AG04450 (cell line): ENCODE measurements at places on chromosomes 6 and 20.

- DNase-seq = no peak
Observed at GRCh38 chr6:2230659-2231277, 14.6 kb downstream of the GMDS start.

GRCh38 chr20:50663095-50663821 lies 28.1 kb downstream of the RIPOR3 start:
- DNase-seq = no peak

- no peak for DNase-seq
Observed at GRCh38 chr6:36244641-36245280, 25.1 kb upstream of the PNPLA1 start.

- DNase-seq = no peak
Observed at GRCh38 chr20:48995589-48995988, 50.5 kb upstream of the CSE1L start.

DNA sequence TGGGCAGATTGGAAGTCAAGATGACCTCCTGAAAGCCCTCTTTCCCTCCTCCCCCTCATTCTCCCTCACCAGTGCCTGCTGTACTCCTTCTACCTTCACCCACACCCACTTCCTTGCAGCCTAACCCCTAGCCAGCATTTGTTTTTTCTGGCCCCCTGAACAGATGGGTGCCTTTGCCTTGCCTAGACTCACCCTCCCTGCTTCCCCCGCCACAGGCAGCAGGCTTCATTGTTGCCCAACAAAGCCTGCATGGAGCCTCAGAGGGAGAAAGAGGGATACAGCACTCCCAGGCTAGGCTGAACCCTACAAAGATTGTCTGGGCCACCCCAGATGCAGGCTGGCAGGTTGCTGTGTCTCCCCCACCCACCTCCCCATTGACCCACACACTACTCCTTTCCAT lies 2.7 kb downstream of the MOCS1 start:
- no peak for DNase-seq

GRCh38 chr20:19269737-19270340 lies 57.4 kb downstream of the SLC24A3 start:
- no peak for DNase-seq

- DNase-seq = no peak
Observed at GRCh38 chr20:1657556-1658334, at the start of gene SIRPG. TSS of gene SIRPG (minus strand) at chr20:1657779. CDS start at chr20:1657714, 65 bp downstream.

- no peak for DNase-seq
Observed at GRCh38 chr6:14880052-14880451, 365.8 kb upstream of the JARID2 start.

DNA sequence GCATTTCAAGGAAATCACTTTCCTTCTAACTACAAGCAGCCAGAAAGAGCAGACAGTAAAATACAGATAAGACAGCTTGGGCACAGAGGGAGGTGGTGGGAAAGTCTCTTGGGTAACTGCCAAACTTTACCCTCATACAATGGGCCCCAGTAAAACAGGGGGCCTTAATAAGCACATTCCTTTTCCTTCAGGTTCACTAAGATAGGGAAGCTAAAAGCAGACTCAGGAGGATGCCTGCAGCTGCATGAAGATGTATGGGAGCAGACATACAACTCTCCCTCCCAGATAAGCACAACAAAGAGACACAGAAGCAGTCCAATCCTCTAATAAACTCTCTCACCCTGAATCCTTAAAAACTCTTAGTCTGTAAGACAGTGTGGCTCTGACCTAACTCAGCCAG lies 49.0 kb downstream of the SIM1 start:
- DNase-seq = no peak

DNA sequence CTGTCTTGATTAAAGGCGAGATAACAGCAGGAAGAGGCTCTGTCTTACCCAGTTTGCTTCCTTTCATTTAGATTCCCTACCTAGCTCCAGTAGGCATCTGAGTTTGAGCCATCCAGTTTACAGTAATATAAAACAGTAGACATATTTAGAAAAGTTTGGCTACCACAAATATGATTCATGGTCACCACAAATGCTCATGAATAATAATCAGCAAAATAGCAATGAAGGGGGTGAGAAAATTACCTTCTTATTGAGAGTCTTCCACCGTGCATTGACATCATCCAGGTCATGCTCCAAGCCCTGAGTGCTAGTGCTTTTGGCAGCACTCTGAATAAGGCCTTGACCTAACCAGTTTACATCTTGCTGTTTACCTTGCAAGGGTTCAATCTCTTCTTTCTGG lies 106.2 kb downstream of the DST start:
- DNase-seq = no peak

- peak; percentile 65 for DNase-seq
Observed at GRCh38 chr6:4320860-4321259, 185.5 kb upstream of the ECI2 start.

GRCh38 chr6:128303870-128304269 lies 216.5 kb downstream of the PTPRK start:
- DNase-seq = no peak

- DNase-seq = no peak
Observed at GRCh38 chr6:99606656-99607415, at the start of gene PRDM13. TSS of gene PRDM13 (plus strand) at chr6:99606833. CDS start at chr6:99607035, 202 bp downstream.

DNA sequence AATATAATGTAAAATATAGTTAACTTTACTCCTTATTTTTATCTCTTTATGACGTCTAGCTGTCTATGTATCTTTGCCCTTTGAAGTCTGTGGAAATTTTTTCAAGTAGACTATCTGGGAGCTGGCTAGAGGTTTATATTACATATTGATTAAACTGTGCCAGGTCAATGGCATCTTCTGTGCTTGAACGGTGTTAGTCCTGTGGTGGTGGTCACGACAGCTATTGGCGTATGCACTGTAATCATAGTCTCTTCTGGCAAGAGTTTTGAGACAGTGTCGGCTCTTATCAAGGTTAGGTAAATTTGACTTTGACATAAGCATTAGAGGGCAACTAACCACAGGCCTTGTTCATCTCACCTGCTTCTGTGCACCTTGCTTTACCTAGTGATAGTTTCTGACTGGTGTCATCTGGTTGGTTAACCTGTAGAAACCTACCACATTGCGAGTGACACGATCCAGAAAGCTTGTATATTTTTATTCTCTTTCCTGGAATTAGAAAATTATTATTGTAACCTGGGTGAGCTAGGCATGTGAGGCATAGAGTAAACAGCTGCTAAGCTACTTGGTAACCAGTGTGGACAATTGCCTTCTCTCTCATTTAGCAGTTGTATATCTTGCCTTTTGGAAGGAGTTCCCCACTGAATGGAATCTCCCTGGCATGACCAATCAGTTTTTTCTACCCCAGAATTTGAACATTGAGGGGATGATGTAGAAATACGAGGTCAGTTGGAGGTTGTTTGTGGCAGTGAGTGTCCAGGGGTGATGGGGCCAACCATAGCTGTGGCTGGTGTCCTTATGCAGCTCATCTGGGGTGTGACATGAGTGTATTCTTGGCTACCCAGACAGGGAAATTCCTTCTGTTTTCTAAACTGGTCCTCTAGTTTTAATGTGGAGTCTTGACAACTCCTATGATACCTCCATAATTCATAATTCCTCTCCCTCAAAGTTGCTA lies 45.9 kb downstream of the SH3BGRL2 start:
- no peak for DNase-seq

GRCh38 chr6:108118359-108118724 lies 43.8 kb upstream of the OSTM1 start:
- no peak for DNase-seq

DNA sequence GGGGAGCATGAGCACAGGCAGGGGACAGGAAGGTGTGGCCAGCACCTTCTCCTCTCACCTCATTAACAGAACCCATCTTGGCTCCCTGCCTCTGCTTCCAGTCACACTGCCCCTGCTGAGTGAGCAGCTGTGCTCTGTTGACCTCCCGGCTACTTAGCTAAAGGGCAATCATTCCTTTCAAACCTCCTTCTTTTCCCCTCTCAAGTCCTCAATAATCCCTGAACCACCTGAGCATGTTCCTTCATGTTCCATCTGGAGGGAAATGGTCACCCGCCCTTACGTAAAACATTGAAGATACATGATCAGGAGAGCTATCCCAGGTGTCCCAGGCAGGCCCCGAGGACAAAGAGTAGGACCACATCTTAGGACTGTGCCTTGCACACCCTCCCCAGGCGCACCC lies 21.7 kb upstream of the MRPS10 start:
- DNase-seq = no peak
